ENCODE measurements at places on chromosomes 7 and 10.

DNA sequence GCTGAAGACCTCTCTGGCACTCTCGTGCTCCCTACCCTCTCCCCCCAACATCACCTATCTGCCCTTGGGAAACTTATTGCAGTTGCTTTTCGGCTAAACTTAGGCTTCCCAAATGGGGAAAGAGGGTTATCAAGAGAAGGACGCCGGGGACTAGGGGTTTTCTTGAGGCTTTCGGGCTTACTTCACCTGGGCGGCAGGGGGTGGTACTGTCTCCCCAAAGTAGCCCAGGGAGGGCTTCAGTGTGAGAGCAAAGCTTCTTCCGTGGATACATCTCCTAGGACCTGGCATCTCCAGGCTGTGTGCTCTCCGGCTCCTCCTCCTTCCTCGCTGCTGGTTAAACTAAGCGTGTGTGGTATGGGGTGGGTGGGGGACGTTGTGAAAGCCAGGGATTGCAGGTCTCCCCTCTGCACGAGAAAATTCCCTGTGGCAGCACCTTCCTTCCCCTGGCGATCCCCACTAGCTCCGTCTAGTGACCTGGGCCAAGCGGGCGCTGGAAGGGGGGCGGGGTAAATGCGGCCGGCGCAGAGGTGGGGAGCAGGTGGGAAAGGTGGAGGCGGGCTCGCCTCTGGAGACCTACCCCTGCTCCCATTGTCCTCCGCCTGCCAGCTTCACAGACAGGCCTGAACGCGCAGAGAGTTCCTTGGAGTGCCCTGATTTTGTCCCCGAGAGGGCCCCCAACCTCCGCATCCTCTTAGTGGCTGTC is 1.1 kb downstream of the PLXDC2 start:
- DNase-seq = peak; percentile 39

DNA sequence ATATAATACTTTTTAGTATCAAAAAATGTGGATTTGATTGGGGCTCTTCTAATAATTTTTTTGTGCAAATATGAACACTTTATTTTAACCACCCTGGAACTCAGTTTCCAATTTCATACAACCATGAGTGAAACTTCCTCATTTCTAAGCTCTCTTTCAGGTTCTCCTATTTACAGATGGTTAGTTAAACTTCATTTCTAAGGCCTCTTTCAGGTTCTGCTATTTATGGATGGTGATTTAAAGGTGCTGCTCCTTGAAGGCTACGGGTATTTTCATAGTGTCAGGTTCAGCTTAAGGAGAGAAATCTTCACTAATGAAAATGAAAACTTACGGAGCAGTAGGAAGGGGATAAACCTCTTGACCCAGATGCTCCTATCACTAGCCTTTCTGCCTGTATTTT is 568.3 kb downstream of the KIF20B start:
- DNase-seq = no peak

DNA sequence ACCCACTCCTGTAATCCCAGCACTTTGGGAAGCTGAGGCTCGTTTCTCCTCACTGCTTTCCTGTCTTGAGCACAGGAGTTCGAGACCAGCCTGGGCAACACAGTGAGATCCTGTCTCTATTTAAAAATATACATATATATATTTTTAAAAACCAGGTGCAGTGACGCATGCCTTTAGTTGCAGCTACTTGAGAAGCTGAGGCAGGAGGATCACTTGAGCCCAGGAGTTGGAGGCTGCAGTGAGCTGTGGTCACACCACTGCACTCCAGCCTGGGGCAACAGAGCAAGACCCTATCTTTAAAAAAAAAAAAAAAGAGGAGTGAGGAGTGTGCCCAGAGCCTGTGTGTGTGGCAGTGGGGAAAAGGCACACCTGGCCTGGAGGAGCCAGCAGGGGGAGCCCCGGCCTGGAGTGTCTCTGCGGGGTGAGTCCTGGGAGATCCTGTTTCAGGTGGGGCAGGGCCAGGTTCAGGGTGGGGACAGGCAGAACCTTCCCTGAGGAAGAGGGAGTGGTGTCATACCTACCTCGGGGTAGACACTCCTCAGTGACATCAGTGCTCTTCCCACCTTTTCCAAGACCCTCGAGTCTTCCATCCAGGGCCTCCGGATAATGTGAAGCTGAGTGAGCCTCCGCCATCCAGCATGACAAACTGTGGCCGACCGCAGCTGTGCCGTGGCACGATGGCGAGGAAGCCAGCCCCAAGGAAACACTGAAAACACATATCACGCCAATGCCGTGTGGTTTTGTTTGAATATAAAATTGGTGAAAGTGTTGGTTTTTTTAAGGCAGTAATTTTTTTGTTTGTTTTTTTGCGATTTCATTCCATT is 9.0 kb upstream of the ARPC1B start:
- peak; percentile 84 for DNase-seq

GRCh38 chr7:66747881-66748511 is 7.5 kb downstream of the RABGEF1 start:
- DNase-seq = no peak

DNA sequence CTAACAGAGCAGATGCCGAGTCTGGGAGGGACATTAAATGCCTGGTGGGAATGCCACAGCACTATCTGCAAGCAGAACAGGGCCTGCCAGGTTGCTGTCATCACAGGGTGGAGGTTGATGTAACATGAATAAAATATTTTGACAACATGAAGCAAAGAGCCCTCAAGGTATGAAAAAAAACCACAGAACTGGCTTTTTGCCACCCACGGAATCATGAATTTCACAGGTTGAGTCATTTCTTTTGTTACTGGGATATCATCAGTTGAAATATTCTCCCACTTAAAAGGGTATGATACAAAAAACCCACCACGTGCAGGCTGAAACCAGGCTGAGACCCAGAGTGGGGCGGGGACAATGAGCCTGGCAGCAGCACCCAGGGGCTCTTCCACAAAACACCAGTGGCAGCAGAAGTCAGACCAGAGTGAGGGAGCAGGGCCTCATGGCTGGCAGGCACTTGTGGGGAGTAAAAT is 220.1 kb downstream of the TNS3 start:
- DNase-seq = no peak

GRCh38 chr7:93858857-93859256 is 31.7 kb downstream of the TFPI2 start:
- DNase-seq = no peak

GRCh38 chr10:100356067-100357017 is 9.3 kb downstream of the SCD start:
- DNase-seq = no peak

DNA sequence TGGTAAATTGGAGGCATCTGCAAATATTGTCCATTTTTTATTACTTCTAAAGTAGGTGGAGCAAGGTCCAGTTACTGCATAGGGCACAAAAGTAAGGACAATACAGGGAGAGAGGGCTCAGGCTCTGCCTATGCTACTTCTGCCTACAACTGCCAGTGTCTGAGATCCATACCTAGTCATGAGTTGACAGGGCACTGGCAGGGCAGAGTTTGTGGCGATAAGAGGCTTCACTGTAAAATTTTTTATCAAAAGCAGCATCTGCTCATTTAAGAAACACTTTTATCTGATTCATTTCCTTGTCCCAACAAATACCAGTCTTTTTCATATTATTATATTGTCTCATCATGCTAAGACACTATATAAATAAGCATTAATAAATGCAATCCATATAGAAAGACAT is 178.0 kb downstream of the LRRN3 start:
- no peak for DNase-seq

GRCh38 chr7:118372530-118372929 is 148.0 kb downstream of the ANKRD7 start:
- peak; percentile 50 for DNase-seq

- DNase-seq = no peak
These were observed 72.5 kb downstream of the CUL2 start for GRCh38 chr10:35017608-35018007.

DNA sequence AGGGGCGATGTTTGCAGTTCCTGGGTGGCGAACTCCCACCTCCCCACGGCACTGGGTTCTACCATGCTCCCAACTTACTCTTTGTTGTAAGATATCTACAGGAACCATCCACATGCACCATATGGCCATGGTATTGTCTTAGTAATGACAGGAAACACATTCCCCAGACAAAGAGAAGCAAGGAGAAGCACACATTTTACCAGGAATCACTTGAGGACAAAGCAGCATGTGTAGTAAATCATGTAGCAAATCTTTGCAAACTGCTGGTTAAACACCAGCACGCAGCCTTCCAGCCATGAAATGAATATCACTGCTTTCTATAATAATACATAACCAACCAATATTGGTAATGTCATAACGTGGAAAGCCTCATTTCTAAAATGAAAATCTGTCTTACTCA is 101.2 kb downstream of the NRP1 start:
- no peak for DNase-seq

Data from D341Med (cell line).